ENCODE measurements at places on chromosomes 3 and 15.

DNA sequence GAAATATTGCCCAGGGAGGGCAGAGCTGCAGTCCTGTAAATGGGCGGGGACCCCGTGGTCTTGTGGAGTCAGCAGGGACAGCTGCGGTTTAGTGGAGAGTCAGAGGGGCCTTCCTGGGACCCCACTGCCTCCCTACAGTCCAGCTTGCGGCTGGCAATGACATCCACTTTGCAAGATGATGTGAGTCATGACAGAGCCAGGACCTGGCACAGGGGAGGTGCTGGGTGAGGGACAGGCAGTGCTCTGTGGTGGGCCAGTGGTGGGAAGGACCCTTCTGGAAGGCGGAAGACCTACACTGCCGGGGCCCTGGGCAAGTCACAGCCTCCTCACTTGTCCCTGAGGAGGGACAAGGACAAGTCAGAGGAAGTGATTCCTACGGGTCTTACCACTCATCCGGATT lies 17.8 kb downstream of the APBA2 start:
- no peak for DNase-seq

DNA sequence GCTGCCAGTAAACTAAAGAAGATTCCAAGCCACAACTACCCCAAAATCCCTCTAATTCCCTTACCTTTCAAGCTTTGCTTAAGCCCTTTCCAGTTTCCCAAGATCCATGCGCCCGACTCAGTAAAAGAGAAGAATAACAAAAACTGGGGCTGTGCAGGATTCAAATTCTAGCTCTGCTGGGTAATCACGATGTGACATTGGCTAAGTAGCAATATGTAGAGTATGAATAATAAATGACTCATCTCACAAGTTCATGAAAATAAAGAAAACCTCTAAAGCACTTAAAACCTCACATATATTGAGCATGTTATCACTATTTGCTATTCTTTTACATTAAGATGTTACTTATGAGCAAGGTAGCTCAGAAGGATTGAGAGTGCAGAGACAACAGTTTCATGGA lies 522.2 kb upstream of the ZNF717 start:
- no peak for DNase-seq

- DNase-seq: no peak
These were observed 18.9 kb downstream of the EFCAB12 start for GRCh38 chr3:129409541-129409940.

DNA sequence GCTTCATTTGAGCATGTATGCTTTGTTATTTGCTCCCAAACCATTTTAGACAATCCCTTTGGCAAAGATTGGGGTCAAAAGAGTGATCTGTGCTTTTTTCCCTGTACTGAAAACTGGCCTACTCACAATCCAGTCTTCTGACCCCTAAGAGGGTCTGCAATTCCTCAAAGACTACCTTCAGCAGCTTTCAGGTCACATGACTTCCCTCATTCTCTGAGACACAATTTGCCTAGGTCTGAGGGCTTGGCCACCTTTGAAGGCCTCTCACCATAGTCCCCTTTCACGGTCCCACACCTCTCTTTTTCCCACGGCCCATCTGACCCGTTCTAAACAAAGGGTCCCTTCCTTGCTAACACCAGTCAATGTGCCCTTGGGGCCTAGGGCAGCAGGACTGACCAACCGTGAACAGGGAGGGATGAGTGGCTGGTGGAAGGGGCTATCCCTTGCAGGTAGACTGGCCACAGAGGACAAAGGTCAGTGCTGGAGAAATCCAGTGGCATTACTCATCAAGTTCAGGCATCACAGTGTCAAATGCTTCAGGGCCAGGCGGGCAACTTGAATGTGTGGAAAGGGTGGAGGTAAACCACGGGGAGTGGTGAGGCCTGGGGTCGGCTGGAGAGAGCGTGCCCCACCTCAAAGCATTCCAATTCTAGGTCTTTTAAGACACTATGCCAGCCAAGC lies 10.8 kb downstream of the RASL12 start:
- peak; percentile 89 for DNase-seq

GRCh38 chr3:12060139-12060845 lies 56.1 kb downstream of the SYN2 start:
- no peak for DNase-seq

DNA sequence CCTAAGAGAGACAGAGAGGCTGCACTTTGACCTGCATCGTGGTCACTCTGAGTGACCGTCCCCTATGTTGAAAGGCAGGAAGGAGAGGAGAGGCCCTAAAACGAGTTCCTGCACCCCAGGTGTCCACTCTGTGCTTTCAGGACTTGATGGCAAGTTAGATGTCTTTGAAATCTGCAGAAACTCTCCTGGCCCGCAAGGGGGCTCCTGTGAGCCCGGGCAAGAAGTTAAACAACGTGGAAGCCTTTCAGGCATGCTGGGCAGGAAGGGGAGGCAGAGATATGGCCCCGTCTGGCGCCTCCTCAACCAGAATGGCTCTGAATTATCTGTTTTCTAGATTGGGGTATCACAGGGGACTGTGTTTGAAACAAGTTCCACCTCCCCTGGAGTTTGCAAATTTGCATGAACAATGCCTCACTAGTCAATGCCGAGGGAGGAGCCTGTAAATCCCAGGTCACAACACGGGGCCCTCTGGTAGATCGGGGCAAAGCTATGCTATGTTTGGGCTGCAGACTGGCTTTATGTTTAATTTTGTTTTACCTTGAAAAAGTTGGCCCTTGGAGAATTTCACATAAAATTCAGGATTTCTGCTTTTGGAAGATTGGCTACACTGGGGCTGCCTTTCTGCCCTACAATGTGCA lies 9.8 kb downstream of the CTXND1 start:
- DNase-seq: no peak

DNA sequence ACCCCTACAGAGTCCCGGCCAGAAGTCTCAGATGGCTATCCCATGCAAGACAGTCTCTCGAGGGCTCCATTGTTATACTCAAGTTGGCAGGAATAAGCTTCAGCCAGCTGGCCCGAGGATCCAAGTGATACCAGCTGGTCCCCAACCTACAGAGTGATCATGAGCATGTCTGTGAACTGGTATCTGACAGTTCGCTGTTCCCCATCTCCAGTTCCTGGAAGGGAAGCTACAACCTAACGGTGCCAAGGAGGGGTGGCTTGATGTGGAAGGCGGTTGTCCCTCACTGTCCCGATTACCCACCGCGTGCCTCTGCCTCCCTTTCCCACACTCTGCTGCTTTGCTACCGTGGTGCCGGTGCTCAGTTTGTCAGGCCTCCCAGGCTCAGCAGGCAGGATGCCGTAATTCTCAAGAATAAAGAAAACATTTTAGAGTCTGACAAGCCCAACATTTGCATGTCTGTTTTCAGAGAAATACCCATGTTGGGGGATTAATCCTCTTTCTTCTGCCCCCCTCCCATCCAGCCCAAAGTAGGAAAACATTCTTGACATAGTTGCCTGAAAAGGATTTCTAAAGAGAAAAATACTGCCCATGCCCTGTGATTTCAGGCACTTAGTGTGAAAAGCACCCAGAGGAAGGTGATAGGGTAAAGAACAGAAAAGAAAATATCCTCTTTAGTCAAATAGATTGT lies 49.4 kb upstream of the HES1 start:
- no peak for DNase-seq

DNA sequence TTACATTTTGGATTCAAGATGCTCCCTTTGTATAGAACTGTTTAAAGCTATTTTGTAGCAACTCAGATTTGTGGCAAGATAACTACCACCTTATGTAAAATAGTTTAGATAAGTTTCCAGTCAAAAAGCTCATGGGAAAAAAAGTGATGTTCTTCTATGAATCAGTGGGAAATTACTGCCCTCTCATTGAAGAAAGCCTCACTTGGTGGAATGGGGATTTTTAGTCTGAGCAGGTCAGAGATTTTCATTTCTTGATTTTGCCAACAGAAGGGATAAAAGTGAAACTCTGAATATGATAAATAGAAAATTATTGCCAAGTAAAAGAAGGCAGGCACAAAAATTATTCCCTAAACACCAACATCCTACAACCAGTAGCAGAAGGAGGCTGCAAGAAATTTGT lies 25.8 kb upstream of the CSTA start:
- no peak for DNase-seq

GRCh38 chr15:69736161-69736560 lies 283.5 kb downstream of the RPLP1 start:
- no peak for DNase-seq

DNA sequence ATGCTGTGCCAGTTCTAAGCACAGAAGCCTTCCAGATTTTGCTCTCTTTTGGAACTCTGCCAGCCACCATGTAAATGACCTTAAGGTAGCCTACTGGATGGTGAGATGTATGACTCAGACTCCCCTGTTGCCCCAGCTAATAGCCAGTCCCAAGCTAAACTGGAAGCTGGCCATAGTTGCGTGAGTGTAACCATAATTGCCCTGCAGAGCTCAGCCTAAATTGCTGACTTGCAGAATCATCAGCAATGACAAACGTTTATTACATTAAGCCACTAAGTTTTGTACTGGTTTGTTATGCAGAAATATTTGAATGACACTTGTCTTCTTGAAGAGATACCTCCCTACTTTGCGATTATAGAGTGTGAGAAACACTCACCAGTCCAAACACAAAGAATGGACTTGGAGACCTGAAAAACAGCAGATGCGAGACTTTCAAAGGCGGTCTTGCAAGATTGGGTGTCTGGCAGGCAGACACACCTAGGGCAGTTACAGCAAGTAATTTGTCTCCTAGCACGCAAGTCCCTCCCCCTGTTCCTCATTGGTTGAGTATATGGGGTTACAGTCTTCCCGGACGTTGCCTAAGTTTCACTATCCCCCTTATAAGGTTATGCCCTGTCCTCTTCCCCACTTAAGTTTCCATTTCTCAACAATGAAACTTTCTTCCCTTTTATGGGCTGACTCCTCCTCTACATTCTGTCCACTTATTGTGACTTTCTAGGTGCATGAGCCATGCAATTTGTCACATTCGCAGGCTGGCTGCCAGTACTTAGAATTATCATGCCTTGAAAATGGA lies 83.6 kb upstream of the XCR1 start:
- DNase-seq: peak; percentile 94

- DNase-seq: no peak
These were observed 5.2 kb upstream of the ADAMTS17 start for GRCh38 chr15:100346866-100347512.

- DNase-seq: no peak
These were observed 16.6 kb downstream of the TMOD3 start for GRCh38 chr15:51846066-51846462.

DNA sequence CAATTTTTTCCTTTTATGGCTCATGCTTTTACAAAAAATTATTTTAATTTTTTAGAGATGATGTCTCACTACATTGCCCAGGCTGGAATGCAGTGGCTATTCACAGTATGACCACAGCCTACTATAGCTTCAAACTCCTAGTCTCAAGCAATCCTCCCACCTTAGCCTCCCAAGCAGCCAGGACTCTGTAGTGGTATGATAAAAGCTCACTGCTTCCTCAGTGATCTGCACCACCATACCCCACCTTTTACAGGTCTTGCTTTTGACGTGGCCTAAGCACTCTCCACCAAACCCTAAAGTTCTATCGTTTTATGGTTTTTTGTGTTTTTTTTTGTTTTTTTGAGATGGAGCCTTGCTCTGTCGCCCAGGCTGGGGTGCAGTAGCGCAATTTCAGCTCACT lies 14.0 kb upstream of the TMF1 start:
- DNase-seq: no peak

DNA sequence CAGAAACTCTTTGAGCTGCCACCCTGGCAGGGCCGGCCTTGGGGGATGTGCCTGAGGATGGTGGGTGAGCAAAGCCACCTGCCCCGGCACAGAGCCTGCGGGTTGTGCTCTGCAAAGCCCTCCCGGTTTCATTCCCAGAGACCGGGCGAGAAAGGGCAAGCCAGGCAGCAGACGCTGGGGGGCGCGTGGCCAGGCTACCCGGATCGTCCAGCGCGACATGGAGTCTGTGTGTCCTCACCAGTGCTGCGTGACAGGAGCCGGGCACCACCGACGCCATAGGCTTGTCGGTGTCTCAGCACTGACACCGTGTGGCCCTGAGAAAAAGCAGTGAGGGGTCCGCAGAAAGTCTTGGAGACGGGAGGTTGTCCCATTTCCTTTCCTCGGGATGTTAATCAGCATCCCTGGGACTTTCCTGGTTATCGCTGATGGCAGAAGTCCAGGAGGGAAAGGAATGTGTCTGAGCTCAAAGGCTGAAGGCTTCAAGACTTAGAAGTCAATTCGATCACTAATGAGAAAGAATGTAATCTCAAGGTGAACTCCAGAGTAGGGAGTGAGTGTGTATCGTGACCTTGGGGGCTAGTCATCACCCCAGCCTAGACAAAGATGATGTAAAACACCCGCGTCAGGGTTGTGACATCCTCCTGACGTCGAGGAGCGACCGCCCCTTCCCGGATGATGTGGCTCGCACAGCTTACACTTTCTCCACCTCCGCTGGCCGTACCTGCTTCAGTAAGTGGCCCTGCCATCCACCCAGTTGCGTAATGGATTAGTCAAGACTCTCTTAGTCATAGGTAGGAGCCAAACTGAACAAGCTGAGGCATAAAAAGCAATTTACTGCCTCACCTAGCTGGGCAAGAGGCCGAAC lies 36.3 kb upstream of the PLA2G4E start:
- peak; percentile 80 for DNase-seq

DNA sequence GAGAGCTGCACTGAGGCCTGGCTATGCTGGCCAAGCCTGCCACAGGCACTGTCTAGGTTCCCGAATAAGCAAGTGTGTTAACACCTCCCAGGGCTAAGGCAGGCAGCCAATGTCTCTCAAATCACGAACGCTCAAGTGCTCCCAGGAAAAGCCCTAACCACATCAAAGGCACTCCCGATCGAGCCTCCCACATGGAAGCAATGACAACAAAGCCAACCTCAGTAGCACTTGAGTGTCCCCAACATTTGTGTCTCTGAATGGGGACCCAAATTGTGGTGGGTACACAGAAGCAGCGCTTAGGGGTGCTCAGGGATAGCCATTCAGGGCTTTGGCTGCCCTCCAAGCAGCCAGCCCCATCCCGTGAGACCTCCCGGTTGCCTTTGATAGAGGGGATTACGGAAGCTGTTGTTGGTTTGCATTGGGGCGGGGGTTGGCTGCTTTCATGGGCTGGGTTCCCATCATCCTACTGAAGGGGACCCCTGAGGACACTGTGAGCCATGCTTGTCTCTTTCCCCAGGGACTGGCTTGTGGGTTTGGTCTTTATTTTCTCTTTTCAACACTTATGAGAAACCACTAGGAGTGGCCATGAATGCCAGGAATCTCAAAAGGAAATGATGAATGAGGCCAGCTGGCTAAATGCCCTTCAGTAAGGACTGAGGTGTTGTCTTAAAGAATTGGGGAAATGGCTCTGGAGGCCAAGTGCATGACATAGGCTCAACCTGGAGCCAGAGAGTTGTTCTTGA lies 234.1 kb upstream of the FEZF2 start:
- DNase-seq: no peak

DNA sequence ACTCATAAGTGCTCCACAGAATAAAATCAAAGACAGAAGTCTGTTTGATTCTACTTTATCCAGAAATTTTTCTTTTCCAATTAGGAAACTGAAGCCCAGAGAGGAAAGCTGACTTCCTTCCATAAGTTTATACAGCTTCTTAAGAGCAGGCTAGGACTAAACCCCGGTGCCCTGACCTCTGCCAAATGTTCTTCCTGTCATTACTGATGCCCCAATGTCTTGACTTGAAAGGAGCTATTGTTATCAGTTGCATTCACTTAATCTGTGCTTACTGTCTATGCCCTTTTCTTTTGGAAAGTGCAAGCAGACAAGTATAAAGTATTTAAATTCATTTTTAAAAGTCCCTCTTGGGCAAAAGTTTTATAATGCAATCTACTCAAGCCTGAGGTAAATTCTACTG lies 18.1 kb downstream of the CD200 start:
- no peak for DNase-seq

All from epithelial cell of proximal tubule (primary cell).